ENCODE measurements at places on chromosomes 13 and 19.

DNA sequence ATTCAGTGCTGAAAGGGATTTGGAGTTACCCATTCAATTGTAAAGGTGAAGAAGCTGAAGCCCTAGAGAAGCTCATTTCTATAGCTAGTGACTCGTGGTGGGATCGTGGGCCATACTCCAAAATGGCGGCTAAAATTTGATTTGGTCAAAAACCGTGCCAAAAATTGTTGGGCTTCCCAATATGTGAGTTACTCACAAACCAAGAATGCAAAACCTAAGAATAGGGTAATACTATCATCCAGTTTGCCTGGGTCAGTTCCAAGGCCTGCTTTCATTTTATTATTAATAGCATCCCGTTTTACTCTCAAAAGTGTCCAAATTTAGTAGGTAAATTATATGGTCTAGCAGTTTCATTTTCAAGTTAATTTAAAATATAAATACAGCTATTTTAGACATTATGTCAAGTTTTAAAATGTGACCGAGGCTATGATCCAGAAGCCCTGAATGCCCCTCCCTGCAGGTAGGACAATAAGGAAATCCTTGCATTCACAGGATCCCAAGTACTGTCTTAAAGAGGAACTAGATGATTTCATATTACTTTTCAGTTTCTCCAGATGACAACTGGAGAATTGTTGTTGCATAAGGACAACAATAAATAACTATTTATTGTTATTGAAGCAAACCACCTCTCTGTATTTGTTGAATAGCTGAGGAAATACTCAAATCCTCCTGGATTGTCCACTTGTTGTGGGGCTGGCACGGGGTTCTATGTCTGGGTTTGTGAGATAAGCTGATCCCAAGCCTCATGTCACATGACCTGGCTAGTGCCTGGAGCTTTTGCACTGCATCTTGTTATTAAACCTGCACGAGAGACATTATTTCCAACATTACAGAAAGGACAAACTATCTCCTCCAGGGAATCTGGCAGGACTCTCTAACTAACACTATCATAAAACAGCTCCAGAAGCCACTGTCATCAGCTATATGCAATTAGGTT lies 11.6 kb upstream of the RAP2A start:
- no peak for DNase-seq

- no peak for DNase-seq
Observed at GRCh38 chr13:43390619-43391018, 367.2 kb downstream of the DNAJC15 start.

- no peak for DNase-seq
Observed at GRCh38 chr19:42253245-42254088, 1.5 kb downstream of the ERF start.

DNA sequence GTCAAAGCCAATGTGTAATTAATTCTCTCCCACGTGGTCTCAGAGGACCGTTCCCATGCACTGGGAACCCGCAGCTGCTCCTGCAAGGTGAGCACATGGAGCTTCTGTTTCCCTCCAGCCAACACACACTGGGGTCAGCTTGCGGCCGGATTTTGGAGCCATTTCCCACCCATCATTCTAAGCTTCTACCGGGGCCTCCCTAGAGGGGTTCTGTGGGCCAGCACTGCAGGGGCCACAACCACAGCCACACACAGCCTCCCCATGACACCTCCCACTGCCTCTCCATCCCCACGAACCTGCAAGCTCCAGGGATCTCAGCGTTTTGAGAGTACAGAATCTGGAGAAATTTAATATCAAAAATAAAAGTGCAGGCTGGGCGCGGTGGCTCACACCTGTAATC lies 120.7 kb upstream of the SOX1 start:
- DNase-seq, result no peak

GRCh38 chr13:66314911-66315310 lies 915.2 kb downstream of the PCDH9 start:
- no peak for DNase-seq

- DNase-seq, result no peak
Observed at GRCh38 chr13:49657241-49657641, 28.9 kb downstream of the ARL11 start.

- no peak for DNase-seq
Observed at GRCh38 chr19:39524495-39524894, 8.2 kb downstream of the EID2B start.

GRCh38 chr19:38488776-38489481 lies 55.4 kb downstream of the RYR1 start:
- DNase-seq, result no peak

DNA sequence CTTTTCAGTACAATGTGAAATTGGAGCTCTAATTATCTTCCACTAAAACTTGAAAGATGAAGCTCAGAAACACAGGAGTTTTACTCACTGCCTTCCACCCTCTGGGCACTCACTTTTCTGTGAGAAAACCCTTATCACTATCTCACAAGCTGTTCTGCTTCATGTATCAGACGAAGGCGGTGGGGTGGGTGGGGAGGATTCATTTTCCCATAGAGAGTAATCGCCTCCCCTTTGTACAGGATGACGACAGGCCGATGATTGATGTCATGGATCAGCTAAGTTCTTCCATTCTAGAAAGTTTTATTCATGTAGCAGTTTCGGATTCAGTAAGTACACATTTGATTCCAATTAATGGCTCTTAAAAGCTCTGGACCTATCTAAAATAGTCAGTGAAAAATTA lies 139.9 kb downstream of the ZAR1L start:
- DNase-seq, result no peak

DNA sequence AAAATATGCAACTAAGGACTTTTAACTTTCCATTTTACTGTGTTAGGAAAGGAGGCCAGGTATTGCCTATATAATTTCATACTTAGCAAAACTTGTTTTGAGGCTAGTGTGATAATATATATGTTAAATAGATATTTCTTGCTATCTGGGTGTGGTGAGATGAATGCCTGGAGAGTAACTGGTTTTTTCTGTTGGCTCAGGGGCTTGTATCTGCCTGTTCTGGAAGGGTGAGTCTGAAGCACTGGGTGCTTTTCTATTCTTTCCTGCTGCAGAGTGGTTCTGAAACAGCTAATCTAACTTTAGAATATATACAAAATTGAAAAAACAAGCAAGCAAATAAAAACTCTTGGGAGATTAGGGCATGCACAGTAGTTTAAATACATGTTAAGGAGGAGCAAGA lies 64.6 kb upstream of the MYCBP2 start:
- DNase-seq, result no peak

- peak; percentile 10 for DNase-seq
Observed at GRCh38 chr19:54029930-54030490, 33.7 kb downstream of the VSTM1 start.

DNA sequence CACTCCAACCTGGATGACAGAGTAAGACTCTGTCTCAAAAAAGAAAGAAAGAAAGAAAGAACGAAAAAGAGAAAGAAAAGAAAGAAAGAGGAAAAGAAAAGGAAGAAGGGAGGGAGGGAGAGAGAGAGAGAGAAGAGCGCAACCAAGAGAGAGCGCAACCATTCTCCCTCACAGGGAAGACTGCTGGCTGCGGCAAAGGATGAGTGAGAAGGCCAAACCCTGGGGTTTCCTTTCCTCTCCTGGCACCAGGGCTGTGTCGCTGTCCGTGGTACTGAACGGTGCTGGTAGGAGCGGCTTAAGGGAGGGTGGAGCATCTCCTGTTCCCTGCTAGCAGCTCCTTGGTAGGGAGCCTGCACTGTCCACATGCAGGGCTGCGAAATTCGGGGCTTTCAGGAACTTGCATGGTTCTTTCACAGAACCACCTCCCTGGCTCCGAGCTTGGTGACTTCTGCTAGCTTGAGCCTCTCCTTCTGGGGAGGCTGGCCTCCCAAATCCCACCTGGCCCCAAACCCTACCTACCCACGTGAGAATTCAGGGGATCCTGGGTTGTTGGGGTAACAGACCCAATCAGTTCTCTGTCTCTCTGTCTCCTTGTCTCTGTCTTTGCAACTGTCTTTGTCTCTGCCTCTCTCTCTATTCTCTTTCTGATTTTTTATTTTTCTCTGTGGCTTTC lies 51.1 kb upstream of the ZNRF4 start:
- DNase-seq, result peak; percentile 30

- DNase-seq, result no peak
Observed at GRCh38 chr13:45630791-45631190, 15.3 kb upstream of the ERICH6B start.

DNA sequence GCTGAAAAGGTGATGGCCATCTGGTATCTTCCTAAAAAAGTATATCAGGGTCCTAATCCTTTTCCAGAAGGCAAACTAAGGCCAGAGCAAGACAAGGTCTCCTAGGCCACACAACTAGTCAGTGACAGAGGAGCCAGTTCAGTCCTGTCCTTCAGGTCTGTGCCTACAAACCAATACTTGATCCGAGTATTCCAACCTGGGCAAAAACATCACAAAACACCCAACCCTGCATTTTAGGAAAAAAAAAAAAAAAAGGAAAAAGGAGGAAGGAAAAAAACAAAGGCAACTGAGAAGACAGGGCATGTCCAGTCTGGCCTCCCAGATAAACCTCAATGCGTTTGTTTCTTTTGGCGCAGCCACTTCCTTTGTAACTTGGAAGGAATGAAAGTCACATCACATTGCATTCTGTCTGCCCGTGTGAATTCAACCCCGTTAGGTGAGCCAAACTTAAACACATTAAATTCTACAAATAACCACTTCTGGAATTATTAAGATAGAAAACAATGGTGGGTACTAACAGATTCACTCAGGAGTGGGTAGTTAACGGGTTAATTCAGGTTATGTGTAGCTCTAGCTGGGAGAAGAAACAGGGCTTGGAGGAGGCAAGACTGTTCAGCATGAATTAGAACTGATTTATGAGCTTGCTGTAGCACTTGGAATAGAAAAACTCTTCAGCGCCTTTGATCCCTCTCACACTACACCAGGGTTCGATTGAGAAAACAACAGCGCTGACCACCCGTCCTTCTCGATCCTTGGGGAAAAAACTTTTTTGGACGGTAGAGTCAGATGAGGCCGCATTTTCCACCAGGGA lies 43.0 kb upstream of the HNRNPA1L2 start:
- no peak for DNase-seq

Data from stimulated activated CD8-positive, alpha-beta memory T cell treated with anti-CD3 and anti-CD28 coated beads, Interleukin-15, amount 100 ng/mL, for 24 hours (primary cell).